ENCODE measurements at places on chromosomes 4 and X. TPM values are rescaled to one million over a fixed set of nuclear protein-coding genes. Genes with fewer than 3 reads are reported as not detected.

DNA sequence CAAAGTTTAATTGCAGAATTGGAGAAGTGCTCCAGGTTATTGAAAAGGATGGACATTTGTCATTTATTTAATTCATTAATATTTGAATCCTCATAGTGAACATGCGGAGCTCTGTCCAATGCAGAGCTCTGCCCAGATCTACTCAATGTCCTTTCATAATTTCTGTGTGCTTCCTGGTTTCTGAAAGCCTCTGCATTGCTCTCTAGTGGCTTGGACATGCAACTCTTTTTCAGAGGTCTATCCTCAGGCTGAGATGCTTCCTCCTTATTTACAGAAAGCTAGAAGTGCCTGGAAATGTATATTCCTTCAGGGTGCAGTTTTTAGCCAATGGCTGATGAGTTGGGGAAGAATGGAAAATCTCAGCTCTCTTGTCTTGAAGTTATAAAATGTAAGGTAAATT is 786.1 kb upstream of the AADAT start:
- DNase-seq = no peak

DNA sequence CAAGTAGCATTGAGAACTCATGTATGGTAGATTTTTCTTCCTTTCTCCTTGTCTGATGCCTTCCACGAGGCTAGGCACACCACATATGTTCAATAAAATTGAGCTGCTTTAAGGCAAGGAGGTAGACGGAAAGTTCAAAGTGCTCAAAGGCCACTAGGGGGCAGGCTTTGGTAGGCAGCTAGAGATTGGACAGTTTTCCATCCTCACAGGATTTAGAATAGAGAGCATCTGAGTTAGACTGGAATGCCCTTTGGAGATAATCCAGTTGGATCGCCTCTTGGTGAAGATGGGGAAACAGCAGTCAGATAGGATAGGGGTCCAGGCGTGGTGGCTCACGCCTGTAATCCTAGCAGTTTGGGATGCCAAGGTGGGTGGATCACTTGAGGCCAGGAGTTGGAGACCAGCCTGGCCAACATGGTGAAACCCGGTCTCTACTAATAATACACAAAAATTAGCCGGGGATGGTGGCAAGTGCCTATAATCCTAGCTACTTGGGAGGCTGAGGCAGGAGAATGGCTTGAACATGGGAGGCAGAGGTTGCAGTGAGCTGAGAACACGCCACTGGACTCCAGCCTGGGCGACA is 30.4 kb downstream of the ELF4 start:
- peak; percentile 57 for DNase-seq

SPACA5 gene
- total RNA-seq = not detected

- peak; percentile 88 for DNase-seq
Measured at GRCh38 chrX:100648458-100649417, 4.7 kb downstream of the SRPX2 start.

GRCh38 chr4:183571350-183571941 is 66.6 kb downstream of the ING2 start:
- DNase-seq = no peak

PJA1 gene
- total RNA-seq = 39.0 TPM

NAA11 gene
- not detected for total RNA-seq

CTAG1B gene
- not detected for total RNA-seq

CXCR3 gene
- 0.30 TPM for total RNA-seq

MAGEB10 gene
- not detected for total RNA-seq

BEX4 gene
- total RNA-seq = 28.6 TPM

GRCh38 chr4:157315968-157316367 is 95.4 kb downstream of the GRIA2 start:
- no peak for DNase-seq

GRCh38 chr4:145278341-145279121 is 98.1 kb upstream of the OTUD4 start:
- peak; percentile 66 for DNase-seq

NXF2B gene
- not detected for total RNA-seq

DNA sequence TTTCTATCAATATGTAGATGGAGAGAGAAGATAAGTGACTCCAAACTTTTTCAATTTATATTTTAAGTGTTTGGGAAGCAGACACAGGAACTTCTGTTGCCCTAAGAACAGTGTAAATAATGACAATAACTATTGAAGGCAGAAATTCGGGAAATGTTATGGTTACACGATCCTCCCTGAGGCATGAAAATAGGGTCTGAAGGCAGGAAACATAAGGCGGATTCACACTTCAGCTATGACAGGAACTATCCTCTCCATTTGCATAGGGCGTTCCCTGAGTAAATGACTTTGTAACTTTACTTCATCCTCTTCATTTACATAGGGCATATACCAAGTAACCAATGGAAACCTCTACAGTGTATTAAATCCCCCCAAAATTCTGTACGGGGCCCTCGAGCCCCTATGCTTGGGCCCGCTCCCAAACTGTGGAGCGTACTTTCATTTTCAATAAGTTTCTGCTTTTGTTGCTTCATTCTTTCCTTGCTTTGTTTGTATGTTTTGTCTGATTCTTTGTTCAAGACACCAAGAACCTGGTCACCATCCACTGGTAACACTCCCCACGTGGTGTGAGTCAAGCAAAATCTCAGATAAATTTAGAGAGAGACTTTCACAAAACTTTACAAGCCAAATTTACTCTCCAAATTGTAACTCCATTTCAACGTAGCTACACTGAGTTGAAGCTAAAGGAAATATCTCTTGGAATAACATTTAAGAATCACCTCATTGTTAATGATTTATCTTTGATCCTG is 2504.3 kb downstream of the ARAP2 start:
- DNase-seq = no peak

NXT2 gene
- 15.2 TPM for total RNA-seq

Data from skin of body (tissue), 3 donors.